ENCODE measurements at places on chromosomes 16 and 17.

- DNase-seq: peak; percentile 53
Measured at GRCh38 chr16:15518381-15519351, 84.3 kb downstream of the BMERB1 start.

GRCh38 chr17:81378941-81379511 is 16.2 kb upstream of the BAHCC1 start:
- DNase-seq: no peak

- no peak for DNase-seq
Measured at GRCh38 chr17:50214976-50215760, 13.7 kb upstream of the COL1A1 start.

GRCh38 chr17:62109378-62109902 is 44.4 kb upstream of the MED13 start:
- DNase-seq: no peak

DNA sequence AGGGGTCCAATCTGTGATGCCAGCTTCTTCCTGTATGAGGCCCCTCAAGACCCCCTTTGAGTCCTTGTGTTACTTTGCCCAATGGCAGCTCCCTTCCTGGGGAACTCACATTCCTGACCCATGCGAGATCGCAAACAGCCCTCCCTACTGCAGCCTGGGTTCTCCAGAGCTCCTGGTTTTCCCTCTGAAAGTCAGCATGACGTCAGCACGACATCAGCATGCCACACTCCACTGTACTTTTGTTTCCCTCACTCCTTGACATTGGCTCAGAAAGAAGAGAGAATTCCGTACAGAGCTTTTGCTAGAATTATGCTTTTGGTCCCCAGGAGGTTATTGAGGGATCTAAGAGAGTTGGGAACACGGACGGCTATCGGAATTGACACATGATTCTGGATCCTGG is 168.1 kb upstream of the PIRT start:
- DNase-seq: no peak

DNA sequence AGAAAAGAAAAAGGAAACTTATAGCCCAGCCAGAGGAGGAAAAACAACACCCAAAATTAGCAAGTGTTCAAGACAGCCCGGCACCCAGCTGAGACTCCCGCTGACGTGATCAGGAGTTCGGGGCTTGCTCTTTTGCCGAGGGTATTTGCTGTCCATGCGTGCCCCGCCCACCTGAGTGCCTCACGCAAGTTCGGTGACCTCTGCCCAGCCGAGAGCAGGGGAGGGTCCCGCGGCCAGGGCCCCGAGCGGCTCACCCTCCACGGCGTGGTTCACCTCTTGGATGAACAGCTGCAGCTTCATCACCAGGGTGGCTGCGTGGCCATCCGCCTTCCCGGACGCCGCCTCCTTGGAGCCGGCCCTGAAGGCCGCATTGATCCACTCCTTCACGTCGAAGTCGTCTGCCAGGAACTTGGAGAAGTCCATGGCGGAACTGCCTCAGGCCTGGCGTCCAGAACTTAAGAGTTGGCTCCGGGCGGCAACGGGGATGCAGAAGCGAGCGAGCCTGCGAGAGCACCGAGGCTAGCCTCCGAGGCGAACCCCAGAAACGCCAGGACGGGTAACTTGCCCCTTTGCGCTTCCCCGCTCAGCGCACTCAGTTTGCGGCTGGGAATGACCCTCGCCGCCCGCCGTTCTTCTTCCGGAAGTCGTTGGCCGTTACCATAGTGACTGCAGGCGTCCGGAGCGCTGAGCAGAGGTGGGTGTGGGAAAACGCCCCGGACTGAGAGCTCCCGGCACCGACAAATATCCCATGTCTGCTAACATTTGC is at the start of gene COG7:
Gene COG7 (minus strand): TSS at position 618 of the 766 bp plus-strand sequence. CDS start 195 bp downstream, at position 423.
- peak; percentile 84 for DNase-seq

DNA sequence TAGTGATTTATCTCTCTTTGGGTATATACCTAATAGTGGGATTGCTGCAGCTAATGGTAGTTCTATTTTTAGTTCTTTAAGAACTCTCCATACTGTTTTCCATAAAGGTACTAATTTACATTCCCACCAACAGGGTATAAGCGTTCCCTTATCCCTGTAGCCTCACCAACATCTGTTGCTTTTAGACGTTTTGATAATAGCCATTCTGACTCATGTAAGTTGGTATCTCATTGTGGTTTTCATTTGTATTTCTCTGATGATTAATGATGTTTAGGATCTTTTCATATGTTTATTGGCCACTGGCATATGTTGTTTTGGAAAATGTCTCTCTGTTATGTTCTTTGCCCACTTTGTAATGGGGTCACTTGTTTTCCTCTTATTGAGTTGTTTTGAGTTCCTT is 88.5 kb upstream of the ZNF267 start:
- DNase-seq: no peak

DNA sequence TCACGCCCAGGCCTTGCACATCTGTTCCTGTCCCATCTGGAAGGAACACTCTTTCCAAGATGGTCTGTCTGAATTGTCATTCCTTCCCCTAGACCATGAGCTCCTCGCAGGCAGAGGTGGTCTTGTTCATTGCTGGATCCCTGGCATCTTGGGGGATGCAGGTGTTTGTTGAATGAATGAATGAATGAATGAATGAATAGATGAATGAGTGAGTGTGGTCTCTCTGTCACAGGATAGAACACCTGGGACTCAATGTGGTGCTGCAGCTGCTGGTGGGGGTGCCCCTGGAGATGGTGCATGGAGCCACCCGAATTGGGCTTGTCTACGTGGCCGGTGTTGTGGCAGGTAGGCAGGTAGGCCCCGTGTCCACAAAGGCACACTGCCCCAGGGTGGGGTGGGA is 32.2 kb downstream of the RHBDL3 start:
- no peak for DNase-seq

DNA sequence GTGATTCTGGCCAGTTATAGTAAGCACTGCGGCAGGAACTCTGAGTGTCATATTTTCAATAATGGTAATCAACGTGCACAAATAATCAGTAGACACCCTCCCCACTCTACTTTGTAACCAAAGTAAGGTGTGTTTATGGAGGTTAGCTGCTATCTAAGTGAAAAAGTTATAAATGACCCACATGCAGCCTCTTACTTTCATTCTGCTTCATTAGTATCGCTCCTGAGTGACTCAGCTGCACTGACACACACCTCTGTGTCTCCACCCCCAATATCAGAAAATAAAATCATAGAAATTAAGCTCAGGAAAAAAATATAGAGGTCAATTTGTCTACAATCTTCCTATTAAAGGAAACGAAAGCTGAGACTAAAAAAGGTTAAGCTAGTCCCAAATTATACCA is 64.1 kb upstream of the TRAP1 start:
- DNase-seq: no peak

- DNase-seq: no peak
Measured at GRCh38 chr16:9392956-9393355, 301.5 kb downstream of the HAPSTR1 start.

GRCh38 chr17:55023626-55024025 is 55.1 kb downstream of the STXBP4 start:
- DNase-seq: no peak

DNA sequence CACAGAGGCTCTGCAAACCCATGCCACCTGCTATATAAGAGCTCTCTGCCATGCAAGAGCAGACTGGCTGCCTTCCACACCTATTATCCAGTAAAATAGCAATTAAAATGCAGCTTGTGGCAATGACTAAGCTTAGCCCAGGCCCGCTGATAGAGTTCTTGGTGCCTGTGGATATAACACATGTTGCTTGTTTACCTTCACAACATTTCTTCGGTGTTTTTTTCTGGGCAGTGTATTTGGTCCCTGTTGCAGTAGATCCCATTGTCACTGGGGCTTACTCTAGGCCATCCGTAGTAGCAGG is 63.5 kb downstream of the SPECC1 start:
- no peak for DNase-seq

- no peak for DNase-seq
Measured at GRCh38 chr17:39706921-39707337, 7.1 kb downstream of the ERBB2 start.

GRCh38 chr16:19860166-19861041 is 24.2 kb downstream of the GPRC5B start:
- peak; percentile 29 for DNase-seq

DNA sequence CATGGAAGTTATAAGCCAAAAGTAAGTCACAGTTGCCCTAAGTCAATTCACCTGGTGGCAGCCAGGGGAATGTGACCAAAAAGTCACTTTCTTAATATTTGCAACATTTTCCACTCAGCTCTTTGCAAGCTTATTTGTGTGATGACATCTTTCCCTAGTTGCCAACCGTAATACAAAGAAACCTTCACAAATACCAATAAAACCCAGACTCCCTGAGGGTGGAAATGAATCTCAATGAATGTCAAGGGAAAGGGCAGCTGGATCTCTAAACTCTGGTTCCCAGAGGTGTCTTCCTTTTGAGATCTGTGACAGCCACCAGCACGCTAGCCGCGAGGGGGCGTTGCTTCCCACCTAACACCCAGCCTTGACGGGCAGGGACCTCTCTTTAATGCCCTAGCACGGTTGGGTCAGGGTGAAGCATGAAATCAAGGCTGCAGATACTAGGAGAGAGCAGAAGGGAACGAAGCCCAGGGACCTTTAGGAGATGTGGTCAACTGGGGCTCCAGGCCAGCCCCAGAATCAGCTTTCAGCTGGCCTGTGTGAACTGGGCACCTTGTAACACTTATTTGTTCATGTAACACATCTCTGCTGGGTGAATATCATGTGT is 82.2 kb downstream of the CMC2 start:
- DNase-seq: peak; percentile 49

GRCh38 chr16:24069036-24069590 is 187.0 kb upstream of the CACNG3 start:
- no peak for DNase-seq

DNA sequence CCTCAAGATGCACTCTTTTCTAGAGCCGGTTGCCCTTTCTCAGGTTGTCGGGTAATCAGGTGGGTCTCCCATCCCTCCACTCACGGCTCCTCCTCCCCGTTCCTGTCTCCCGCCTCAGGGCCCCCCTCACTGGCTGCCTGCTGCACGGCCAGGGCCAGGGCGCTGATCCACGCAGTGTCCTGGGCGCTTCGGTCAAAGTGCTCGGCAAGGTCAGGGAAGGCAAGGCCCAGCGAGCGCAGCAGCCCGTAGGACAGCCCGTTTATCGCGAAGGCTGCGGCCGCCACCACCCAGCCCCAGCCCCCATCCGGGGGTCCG is 753 bp downstream of the SLC16A11 start:
- DNase-seq: no peak

DNA sequence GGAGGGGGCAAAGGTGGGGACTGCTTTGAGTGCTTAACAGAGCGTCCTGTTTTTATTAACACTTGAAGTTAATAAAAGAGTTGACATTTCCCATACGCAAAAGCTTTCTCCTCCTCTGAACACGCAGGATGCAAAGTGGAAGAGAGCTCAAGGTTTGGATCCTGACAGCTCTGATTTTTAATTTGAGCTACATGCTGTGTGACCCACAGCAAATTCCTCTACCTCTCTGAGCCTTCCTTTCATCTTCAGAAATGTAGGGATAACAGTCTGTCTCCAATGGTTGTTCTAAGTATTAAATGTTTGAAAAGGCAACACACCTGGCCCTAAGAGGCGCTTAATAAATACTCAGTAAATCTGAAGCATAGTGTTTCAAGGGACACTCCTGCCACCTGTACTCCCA is 93.0 kb downstream of the CDYL2 start:
- no peak for DNase-seq

DNA sequence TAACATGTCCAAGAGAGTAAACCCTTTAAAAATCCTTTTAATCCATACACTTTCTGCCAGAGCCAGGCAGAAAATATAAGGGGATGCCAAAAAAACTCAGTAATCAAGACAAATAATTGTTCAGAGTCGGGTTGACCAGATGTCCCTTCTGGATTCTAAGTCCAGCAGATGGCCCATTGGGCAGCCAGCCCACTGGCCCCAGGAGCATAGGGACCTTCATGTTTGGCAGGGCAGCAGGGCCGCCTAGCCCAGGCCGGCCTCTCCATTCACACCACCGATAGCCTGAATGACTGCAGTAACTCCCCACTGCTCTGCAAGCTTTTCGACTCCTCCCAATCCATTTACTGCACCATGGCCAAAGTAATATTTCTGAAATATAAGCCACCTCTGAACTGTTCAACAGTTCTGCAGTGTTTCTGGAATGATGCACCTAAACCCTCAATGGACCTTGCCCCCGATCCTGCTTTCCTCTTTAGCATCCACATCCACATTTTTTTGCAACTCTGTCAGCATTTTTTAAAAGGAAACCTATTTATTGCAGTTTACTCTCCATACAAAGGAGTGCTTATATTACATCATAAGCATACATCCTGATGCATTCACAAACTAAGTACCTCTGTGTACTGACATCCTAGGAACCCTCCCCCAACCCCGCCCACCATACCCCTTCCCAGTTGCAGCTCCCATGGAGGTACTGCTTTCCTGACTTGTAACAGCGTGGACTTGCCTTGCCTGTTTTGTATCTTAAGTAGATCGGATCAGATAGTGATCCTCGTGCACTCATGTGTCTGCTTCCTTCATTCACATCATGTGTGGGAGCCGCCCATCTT is 46.4 kb downstream of the LDHD start:
- DNase-seq: peak; percentile 50

DNA sequence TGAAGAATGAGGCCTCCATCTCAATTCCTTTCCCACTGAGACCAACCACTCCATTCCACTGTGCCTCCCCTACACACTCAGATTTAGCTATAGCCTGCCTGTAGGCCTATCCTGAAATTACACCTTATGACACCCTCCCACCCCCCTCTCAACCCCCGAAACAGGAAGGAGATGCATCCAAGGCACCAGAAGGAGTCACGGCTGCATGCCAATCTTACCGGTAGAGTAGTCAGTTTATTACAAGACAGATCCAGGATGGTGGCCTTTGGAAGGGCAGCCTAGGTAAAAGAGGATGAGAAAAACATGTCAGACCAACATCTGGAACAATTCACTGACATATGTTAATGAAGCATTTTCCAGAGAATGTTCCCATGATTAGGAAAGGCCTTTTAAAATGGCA is 2.6 kb downstream of the LRRC59 start:
- no peak for DNase-seq

DNA sequence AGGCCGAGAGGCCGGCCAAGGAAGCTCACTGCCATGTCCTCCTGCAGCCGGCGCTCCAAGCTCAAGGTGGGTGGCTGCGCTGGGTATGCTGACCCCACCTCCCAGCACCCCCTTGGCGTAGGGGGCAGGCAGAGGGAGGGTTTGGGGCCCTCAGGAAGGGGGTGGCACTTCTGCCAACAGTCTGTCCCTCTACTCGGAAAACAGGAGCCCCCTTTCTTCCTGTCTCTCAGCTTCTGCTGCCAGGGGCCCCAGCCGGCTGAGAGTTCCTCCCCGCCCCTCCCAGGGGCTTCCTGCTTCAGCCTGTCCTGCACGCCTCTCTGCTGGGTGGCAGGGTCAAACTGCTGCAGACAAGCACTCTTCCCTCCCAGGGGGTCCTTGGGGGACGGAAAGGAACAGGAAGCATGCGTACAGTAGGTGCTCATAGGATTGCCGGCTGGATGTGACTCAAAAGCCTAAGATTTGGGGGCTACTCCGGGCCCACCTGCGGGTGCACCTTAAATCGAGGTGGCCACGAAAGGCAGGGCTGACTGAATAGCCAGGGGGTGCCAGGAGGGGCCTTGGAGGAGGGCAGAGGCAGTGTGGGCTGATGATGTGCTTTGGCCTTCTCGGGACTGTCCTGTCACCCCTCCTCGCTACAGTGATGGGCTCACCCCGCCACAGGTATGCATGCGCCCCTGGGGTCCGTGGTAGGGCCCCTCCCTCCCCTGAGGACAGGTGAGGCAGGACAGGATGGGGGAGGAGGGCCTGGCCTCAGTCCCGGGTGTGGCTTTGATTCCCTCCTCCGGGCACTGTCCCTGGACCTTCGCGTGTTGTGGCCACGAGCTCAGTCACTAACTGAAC is 4.0 kb downstream of the CBX2 start:
- no peak for DNase-seq

Measured in dorsolateral prefrontal cortex (tissue), 122 donors.